ENCODE measurements at places on chromosomes 1 and 21. TPM values are rescaled to one million over a fixed set of nuclear protein-coding genes. Genes with fewer than 3 reads are reported as not detected.

- DNase-seq, result no peak
These were observed 318.9 kb downstream of the ZNF326 start for GRCh38 chr1:90313778-90314177.

DNA sequence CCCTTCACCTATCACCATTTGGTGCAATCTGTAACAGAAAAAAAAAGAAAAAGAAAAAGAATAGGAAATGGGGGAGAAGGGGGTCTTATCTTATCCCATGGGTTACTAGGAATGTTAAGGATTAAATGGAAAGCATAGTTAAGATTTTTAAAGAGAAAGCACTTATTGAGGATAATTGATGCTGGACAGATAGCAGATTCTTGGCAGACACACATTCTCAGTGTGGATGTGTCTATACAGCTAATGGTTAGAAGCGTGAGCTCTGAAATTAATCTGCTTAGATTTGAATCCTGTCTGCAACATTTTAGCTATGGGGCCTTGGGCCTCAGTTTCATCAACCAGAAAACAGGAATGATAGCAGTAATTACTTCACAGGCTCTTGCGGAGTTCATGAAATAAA, 67.1 kb downstream of the SSBP3 start:
- DNase-seq, result no peak

DNA sequence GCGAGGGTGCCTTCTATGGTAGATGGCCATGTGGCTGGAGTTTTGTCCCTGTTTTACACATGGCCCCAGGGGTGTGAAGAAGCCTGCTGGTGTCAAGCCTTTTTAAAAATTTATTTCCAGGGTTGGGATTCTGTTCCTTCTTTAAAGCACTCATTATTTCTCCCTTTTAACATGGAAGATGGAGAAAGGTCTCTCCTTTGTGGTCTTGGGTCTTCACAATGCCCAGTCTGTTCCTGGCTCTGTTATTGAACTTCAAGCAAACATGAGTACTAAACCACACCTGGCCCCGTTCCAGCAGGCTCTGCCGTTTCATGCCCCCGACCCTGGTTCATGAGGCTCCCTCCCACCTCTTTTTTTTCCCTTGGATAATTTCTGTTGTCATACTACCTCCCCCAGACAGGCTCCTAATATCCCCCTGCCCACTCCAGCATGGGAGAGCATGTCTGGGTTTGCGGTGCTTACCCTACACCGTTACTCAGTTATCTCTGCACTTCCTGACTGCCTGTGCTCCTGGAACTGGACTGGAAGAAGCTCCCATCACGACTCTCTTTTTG, 121.2 kb upstream of the KIAA0040 start:
- no peak for DNase-seq

GRCh38 chr1:198889101-198889500, 250.3 kb downstream of the PTPRC start:
- DNase-seq, result no peak

DNA sequence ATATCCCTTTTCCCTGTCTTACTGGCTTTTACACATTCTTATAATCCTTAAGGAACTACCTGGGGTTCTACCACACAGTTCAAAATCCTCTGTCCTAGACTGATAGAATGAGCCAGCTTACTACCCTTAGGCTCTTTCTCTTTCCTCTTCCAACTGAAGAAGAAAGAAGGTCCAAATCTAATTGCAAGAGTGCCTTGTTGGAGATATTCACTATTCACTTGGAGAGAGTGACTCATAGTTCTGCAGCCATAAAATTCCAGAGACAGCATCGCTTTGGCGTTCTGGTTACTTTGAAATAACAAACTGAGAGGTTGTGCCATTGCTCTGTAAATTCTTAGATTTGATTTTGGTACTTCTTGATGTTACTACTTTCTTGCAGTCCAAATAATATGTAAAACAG, 4.2 kb downstream of the CADM3 start:
- DNase-seq, result no peak

- DNase-seq, result no peak
These were observed 119.7 kb upstream of the LMO4 start for GRCh38 chr1:87208931-87209330.

GRCh38 chr21:33013626-33014025, 12.1 kb upstream of the OLIG2 start:
- DNase-seq, result no peak

Gene SORT1
- 42.8 TPM for total RNA-seq

Gene TOR3A
- total RNA-seq, result 16.7 TPM
